ENCODE measurements at places on chromosomes 16 and 17. TPM values are rescaled to one million over a fixed set of nuclear protein-coding genes. Genes with fewer than 3 reads are reported as not detected.

- DNase-seq, result peak; percentile 57
These were observed 23.8 kb upstream of the ARHGAP44 start for GRCh38 chr17:12765548-12765947.

DNA sequence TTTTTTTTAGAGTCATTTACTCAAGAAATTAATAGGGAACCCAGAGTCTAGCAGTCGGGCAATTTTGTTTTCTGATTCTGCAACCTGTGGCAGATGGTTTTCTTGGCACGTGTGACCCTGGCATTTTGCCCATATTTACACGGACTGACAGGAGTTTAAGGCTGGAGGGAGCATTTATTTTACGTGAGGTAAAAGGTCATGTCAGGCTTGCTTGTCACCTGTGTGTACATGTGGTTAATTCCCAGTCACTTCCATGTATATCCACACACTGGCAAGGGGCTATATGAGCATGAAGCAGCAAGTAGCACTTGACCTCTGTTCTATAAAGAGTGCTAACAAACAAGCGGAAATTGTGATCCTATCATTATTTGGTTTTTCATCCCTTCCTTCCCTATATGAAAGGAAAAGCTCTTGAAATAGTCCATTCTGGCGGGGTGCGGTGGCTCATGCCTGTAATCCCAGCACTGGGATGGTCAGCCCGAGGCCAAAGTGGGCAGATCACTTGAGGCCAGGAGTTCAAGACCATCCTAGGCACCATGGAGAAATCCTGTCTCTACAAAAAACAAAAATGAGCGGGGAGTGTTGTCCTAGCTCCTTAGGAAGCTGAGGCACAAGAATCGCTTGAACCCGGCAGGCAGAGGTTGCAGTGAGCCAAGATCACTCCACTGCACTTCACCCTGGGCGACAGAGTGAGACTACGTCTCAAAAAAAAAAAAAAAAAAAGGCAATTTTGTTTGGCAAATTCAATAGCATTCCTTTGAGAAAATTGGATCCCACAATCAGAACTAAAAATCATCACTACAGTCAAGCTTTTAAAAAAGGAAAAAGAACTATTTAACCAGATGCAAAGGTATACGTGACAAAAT, 2.1 kb downstream of the SPAG9 start:
- DNase-seq, result peak; percentile 51

DNA sequence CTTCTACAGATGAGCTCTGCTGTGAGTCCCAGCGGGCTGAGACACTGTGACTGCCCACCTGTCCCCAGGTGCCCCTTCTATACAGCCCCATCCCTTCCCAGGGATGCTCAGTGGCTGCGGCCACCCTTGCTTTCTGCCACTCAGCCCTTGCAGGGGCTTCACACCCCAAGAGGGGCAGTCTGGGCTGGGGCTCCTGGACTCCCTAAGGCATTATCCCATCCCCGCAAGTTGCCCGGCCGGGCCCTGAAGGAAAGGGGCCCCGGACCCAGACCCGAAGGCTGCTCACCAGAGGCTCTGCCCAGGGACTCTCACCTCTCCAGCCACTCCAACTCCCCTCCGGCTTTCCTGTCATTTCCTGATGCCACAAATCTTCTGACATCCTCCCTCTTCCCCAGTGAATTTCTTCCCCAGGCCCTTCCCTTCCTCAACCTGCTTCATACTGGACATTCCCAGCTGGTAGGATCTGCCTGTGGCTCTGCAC, 88.5 kb upstream of the TOB1 start:
- no peak for DNase-seq

DNA sequence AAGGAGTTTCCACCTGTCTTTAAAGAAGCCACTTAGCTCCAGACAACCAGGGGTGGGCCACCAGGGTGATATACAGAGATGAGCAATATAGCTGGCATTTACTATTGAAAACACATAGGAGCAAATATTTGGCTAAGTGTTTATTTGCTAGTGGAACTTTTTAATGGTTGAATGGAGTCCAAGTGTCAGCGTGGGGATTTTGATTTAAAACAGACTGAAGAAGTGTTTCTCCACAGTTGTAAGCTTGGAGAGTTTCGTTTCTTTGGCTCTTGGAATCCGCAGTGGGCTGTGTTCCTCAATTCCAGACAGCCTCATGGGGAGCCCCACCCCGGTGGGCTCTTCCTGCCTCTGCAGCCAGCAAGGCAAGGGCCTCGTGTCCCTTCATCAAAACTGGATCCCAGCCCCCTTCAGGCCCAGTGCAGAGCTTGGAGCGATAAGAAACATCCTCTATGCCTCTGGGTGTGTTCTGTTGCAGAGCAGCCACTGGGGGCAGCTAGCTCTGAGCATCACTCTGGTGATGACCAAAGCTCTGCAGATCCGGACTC, 36.1 kb downstream of the NOG start:
- no peak for DNase-seq

The HP gene
- 19.4 TPM for total RNA-seq

GRCh38 chr16:80683646-80684045, 120.8 kb downstream of the CDYL2 start:
- DNase-seq, result no peak

DNA sequence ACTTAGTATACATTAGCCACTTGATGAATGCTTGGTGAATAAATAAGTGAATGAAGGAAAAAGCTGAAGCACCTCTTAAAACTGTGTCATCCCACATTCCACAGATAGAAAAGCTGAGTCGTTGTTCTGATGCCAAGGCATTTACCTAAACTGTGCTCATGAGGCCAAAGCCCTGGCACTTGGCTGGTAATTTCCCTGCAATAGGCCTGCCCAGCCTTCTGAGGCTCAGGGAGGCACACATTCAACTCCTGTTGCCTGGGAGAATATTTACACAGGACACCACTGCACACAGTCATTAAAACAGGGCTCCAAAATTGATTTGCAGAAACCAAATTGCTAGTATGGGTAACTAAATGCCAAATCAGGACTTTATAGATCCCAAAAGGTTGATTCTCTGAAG, 333.0 kb upstream of the C16orf82 start:
- no peak for DNase-seq

DNA sequence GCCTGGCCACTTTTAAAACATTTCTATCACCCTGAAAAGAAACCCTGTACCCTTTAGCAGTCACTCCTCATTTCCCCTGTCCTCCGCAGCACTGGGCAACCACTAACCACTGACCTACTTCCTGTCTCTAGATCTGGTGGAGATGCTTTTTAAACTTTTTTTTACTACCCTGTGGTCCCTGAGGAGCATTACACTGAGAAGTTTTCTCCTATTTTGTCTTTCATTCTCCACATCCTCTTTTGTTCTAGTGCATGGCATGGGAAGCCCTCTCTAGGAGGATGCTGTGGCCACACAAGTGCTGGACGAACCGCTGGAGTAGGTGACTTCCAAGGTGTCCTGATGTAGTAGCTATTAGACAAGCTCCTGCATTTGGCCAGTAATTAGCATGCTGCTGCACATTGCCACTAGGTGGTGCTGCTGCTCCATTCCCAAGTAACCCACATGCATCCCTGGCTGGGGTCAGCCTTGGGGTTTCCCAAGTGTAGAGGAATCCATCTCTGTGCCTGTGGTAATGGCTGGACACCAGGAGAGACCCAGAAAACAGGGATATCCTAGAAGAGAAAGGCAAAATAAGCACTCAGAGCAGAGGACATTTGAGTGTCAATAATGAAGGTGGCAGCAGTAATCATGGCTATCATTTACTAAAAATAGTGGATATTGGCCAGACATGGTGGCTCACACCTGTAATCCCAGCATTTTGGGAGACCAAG, 143.8 kb upstream of the CRHR1 start:
- DNase-seq, result peak; percentile 76

GRCh38 chr16:89237733-89238132, 20.2 kb downstream of the ZNF778 start:
- DNase-seq, result no peak

DNA sequence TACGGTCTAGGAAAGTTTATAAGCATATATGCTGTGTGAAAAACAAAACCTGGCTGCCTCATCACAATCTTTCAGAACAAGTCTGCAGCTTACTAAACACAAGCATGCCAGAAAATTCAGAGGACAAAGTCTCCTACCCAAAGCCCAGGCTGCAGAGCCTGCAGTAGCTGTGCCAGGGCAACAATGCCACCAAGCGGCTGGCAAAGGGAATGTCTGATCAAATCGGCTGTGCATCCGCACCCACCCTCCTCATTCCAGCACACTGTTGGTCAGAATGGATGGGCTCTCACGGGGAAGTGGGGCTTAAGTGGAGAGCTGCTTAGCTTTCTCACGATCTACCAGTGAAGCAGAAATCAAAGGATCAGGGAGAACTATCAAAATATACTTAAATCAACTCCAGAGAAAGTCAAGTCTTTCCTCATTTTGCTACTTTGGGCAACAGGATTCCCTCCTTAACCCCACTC, 73.5 kb downstream of the CYTH1 start:
- DNase-seq, result peak; percentile 86

DNA sequence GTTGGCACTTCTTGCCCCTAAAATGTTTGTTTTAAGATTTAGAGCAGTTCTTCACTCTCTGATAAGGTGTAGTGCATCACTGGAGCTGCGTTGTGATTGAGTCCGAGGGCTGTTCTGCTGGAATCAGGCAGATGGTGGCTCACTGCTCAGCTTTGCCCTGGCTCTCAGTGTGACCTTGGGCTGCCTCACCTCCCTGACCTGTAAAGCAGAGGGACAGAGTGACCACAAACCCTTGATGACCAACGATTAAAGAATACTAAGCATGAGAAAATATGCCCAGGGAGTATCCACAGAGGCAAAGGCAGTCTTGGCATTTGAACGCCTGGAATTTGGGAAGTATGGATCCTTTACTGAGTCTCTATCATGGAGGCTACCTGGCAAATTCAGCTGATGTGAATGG, 18.1 kb downstream of the CMIP start:
- no peak for DNase-seq

The CCL11 gene
- total RNA-seq, result not detected

GRCh38 chr17:49910094-49910857, 58.7 kb upstream of the DLX4 start:
- no peak for DNase-seq

The FBXL16 gene
- 0.16 TPM for total RNA-seq

The LRRC59 gene
- 77.6 TPM for total RNA-seq

GRCh38 chr16:82459580-82460256, 167.1 kb upstream of the CDH13 start:
- DNase-seq, result no peak

GRCh38 chr17:10045871-10046658, 141.0 kb upstream of the RCVRN start:
- no peak for DNase-seq

GRCh38 chr17:34299027-34299426, 13.5 kb downstream of the CCL11 start:
- no peak for DNase-seq

GRCh38 chr16:56559109-56559508, 5.8 kb upstream of the MT4 start:
- no peak for DNase-seq

DNA sequence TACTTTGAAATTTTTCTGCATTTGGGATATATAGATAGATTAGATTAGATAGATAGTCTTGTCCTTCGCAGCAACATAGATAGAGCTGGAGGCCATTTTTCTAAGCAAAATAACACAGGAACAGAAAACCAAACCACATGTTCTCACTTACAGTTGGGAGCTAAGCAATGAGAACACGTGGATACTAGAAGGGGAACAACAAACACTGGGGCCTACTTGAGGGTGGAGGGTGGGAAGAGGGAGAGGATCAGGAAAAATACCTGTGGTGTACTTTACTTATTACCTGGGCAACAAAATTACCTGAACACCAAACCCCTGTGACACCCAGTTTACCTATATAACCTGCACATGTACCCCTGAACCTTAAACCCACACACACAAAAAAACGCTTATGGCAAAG, 14.3 kb downstream of the PRKAR1A start:
- no peak for DNase-seq

The CARD14 gene
- total RNA-seq, result 0.55 TPM

The KRTAP4-16 gene
- total RNA-seq, result not detected

DNA sequence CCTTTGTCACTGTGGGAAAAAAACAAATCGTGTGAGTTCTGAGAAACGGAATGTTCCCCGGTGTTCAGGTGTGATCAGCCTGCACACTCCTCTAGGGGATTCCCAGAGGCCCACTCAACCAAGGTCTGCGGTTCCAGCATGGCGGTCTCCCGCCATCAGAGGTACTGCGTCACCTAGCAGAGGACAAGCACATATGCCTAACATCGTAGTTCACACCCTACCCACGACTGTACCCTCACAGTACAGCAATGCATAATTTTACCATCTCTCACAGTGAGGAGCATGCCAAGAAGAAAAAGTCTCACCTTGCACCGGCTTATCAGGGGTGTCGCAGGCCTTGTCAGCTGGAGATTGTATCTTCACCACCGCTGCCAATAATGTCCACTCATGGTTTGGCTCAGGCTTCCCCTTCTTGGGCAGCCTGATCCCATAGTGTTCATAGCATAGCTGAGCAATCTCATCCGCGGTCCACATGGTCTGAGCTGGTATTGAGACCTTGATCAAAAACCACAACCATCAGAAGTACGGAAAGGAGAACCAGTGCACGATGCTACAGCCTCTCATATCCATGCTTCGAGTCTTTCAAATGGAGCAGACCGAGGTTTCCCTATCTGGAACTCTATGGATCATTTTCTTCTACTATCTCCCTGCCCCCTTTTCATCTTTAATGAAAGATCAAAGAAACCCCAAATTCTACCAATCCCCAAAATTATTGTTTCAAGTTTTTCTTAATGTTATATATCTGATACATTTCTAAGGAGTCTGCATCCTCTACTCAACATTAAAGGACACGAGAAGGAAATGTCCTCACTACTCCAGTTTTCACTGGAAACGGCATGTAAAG, 2.5 kb downstream of the ADAT1 start:
- DNase-seq, result no peak

- DNase-seq, result no peak
These were observed 58.3 kb downstream of the SPACA3 start for GRCh38 chr17:33049781-33050414.

DNA sequence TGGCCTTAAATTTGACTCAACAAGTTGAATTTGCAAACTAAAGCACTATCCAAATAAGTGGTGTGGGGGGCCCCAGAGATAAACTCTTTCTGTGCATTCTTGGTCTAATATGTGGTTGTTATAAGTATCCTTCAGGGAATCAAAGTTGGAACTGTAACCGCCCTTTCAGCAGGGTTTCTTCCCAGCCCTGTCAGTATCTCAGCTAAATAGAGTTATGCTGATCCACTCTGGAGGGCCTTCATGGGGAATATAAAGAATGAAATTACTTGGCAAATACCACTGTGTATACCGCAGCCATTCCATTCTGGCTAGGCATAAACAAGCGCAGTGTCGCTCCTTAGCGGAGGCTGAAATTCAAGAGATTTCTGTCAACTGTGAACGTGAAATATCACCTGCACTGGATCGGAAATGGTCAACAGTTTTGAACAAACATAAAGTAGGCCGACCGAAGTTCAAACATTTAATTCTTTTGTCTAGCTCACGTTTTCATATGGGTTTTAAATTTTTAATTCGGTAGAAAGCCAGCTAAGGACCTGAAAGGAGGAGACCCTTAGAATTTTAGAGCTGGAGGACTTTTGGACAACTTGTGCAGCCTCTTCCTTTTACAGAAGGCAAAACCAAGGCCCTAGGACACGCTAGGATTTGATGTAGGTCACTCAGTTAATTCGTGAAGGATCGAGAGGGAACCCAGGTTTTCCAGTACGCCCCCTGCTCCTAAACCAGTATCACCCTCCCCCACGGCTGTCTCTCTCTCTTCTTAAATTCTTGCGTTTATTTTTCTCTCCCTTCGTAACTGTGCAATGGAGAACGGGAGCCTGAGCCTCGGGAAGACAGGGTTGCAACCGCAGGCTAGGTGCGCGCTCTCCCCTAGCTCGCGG, 74.7 kb downstream of the CHD9 start:
- DNase-seq, result no peak
